ENCODE measurements at places on chromosomes 6 and 20. TPM values are rescaled to one million over a fixed set of nuclear protein-coding genes. Genes with fewer than 3 reads are reported as not detected.
A peak's percentile ranks its signal among the peaks of the same experiment; 100 is the strongest.

DNA sequence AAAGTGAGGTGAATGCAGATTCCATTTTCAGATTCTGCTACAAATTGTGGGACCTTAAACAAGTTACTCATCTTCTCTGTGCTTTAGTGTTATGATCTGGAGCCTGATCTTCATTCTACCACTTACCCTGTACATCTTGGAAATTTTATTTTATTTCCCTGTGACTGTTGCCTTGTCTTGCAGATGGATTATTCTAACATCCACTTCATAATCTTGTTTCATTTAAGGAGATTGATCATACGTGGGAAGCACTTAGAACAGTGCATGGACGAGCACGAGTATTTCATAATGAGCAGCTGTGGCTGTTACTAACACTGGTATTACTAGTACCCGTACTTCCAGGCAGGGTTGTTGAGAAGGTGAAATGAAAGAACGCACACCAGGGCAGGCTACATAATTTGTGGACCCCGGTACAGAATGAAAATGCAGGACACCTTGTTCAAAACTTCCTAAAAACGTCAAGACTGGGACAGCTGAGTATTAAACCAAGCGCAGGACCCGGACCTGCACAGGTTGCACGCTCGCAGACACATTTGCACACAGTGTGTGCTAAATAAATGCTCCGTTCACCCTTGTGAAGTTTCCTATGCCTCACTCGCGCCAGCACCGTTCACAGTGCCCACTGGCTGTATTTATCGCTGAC is 535 bp upstream of the CCDC170 start:
- peak overlapping the region; percentile 72 for H3K4me3 ChIP-seq
- peaks cover 39% of the 10 kb centered on the region for H3K27me3 ChIP-seq
- no peak for DNase-seq
- H3K36me3 ChIP-seq, result no peaks in the 10 kb centered on the region
- H3K27ac ChIP-seq, result peak overlapping the region; percentile 65
- peaks cover 23% of the 10 kb centered on the region for H3K4me1 ChIP-seq

DNA sequence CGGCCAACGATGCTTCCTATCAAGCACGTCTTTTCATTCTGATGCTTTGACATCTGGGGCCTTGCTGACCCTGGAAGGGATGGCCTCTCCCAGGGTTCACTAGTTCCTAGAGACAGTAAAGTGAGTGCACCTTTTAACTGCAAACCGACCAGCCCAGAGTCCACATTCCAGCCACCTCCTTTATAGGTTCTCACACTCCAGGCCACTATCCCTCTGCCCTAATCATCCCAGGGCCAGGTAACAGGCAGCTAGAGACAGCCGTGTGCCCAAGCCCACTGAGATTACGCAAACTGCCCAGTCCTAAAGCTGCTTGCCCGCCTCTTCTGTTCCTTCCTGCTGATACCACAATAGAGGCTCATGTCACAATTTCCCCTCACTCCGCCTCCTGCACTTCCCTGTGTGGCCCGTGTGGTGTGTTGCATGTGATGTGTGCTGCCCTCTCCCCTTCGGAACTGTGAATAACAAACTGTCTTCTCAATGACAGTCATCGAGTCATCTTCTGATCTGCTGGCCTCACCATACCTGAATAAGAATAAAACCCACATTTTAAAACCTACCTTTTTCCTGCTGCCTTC is 123.7 kb upstream of the EXOC2 start:
- peaks cover 79% of the 10 kb centered on the region for H3K4me1 ChIP-seq
- H3K27me3 ChIP-seq, result no peaks in the 10 kb centered on the region
- DNase-seq, result no peak
- peak overlapping the region; percentile 78 for H3K27ac ChIP-seq

DNA sequence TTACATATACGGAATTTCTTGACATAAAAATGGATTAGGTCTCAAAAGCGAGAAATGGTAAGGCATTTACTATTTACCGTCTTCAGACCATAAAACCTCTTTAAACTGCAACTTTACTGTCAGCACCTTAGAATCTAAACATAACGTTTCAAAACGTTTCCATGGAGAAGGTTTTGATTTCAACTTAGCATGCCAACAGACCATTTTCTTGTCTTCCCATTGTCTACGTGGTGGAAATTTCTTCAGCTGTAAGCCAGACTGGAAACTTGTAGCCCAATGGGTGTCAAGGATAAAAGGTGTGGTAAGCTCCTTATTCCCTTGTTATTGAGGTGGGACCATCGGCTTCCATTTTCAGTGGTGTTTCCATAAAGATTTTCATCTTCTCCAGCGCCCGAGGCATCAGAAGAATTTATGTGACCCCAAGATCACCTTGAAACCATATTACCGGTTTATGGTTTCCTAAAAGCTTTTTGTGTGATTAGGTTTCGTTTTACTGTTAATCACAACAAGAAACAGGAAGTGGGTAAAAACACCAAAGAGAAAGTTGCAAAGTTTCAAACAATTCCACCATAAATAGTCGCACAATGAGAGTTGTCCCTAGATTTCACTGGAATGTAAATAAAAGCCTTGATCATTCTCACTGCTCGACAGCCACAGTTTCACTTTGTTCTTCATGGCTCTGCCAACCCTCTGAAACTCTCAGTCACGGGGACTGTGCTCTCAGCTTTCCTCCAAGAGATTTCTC is 63.0 kb upstream of the CD2AP start:
- H3K27me3 ChIP-seq, result no peaks in the 10 kb centered on the region
- DNase-seq, result no peak
- H3K27ac ChIP-seq, result peak overlapping the region; percentile 52

The RGS17 gene
- 0.33 TPM for total RNA-seq

- no peaks in the 10 kb centered on the region for H3K27me3 ChIP-seq
- no peaks in the 10 kb centered on the region for H3K36me3 ChIP-seq
- no peak for DNase-seq
- no peak overlapping the region for H3K27ac ChIP-seq
- H3K4me1 ChIP-seq, result no peaks in the 10 kb centered on the region
Measured at GRCh38 chr20:63402860-63403220, 41.7 kb upstream of the CHRNA4 start.

DNA sequence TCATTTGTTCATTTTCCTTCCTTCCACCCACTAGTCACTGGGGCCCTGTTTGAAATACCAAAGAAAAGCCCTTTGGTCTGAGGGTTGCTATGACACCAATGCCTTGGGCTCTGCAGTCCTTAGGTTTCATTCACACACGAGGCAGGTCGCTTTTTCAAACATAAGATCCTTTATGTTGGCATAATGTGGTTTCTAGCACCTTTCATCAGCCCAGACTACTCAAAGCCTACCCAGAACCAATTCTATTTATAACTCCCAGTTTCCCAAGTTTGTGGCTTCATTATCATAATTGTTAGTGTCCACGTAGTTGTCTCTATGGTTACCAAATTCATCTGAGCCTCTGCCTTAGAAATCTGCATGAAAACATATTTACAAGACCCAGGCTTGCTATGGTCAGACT is 6.6 kb upstream of the TP53RK start:
- H3K27me3 ChIP-seq, result no peaks in the 10 kb centered on the region
- no peak overlapping the region for H3K4me3 ChIP-seq
- no peaks in the 10 kb centered on the region for H3K36me3 ChIP-seq
- no peaks in the 10 kb centered on the region for H3K4me1 ChIP-seq
- DNase-seq, result no peak

- no peak overlapping the region for H3K4me3 ChIP-seq
- H3K36me3 ChIP-seq, result no peaks in the 10 kb centered on the region
- DNase-seq, result no peak
- no peaks in the 10 kb centered on the region for H3K4me1 ChIP-seq
- H3K27ac ChIP-seq, result no peak overlapping the region
Measured at GRCh38 chr6:25866011-25866410, 8.0 kb downstream of the SLC17A3 start.

DNA sequence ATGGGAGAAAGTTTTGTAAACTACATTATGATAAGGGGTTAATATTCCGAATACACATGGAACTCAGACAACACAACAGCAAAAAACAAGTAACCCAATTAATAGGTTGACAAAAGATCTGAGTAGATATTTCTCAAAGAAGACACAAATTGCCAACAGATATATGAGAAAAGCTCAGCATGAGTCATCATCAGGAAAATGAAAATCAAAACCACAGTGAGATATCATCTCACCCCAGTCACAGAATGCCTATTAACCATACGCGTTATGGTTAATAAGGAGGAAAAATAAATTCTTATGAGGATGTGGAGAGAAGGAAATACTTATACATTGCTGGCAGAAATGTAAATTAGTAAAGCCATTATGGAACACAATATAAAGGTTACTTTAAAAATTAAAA is 695.0 kb downstream of the COL12A1 start:
- H3K27me3 ChIP-seq, result no peaks in the 10 kb centered on the region
- H3K36me3 ChIP-seq, result no peaks in the 10 kb centered on the region
- H3K4me1 ChIP-seq, result no peaks in the 10 kb centered on the region
- H3K27ac ChIP-seq, result no peak overlapping the region
- DNase-seq, result no peak
- H3K4me3 ChIP-seq, result no peak overlapping the region

The RFX6 gene
- total RNA-seq, result not detected

The GSTA2 gene
- total RNA-seq, result not detected

DNA sequence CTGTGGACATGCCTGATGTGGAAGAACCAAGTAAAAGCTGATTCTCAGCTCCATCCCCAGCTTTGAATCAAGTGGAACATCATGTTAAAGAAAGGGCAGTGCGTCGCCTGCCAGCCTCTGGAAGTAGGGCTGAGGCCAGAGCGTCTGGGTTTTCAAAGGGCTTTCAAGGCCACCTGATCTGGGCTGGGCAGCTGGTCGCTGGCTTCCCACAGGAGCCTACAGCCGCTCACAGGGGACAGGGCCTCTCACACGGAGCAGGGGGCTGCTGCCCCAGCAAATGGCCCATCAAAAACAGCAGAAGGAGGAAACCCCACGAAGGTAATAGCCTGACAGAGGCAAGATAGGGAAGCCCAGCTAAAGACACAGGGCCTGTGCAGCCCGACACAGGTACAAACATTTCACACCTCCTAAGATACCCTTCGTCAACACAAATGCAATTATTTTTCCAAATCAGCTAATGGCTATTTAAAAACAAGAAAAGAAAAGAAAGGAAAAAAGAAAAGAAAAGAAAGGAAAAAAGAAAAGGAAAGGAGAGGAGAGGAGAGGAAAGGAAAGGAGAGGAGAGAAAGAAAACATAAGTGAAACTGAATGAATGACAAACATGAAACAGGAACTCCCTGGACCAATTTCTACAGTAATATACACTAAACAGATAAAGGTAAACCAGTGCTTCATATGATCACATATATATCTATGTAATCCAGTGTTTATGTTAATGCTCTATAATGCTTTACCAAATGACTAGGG is 24.8 kb downstream of the RRBP1 start:
- H3K27me3 ChIP-seq, result no peaks in the 10 kb centered on the region
- no peak for DNase-seq
- peaks cover 40% of the 10 kb centered on the region for H3K4me1 ChIP-seq
- peaks cover 38% of the 10 kb centered on the region for H3K36me3 ChIP-seq
- no peak overlapping the region for H3K27ac ChIP-seq

The SLC44A4 gene
- not detected for total RNA-seq

The GLO1 gene
- total RNA-seq, result 61.5 TPM

DNA sequence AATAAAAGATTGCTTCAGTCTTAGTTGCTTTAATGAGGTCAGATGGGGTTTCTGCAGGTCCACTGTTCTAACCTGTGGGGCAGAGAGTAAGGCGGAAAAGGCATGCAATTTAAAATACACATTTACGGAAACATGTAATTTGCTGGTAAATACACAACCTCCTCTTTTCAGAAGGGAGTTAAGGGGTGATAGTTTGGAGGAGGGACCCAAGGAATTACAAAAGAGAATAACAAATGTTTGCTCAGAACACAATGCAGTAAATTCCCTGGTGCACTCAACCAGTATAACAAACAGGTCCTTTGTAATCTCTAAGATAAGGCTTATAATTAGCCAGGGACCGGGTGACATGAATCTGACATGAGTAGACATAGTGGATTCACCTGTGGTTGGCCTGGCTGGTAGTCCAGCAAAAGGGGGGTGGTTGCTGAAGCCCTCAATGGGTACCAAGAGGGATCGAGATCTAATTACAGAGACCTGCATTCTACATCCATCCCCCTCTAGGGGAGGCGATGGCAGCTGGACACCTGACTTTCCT is 295.1 kb downstream of the PHACTR1 start:
- H3K27me3 ChIP-seq, result peaks cover 30% of the 10 kb centered on the region
- H3K27ac ChIP-seq, result no peak overlapping the region
- H3K4me1 ChIP-seq, result peaks cover 24% of the 10 kb centered on the region
- DNase-seq, result peak; percentile 81
- H3K36me3 ChIP-seq, result no peaks in the 10 kb centered on the region
- H3K4me3 ChIP-seq, result no peak overlapping the region

The BHLHE23 gene
- total RNA-seq, result not detected

DNA sequence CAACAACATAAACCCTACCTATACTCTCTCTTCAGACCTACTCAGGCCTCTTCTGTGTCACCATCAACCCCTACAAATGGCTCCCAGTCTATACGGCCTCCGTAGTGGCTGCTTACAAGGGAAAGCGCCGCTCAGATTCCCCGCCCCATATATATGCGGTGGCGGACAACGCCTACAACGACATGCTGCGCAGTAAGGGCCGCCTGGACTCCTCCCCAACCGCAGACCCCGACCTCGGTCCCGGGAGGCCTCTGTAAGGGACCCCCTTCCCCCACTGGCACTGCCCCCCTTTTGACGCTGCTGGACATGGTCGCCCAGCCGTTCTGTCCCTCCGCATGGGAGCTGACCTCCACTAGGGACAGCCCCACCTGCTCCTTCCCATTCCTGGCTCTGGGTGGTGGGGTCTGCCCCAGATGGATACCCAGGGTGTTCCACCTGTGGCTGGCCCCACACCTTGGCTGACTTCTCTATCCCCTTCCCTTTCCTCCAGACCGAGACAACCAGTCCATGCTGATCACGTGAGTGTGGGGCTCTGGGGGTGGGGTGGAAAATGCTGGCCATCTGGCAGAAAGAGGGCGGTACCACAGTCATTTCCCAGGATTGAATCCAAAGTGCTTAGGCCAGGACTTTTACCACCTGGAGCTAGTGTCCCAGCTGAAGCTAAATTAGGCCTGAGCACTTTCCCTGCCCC is 25.0 kb downstream of the MYH7B start:
- DNase-seq, result no peak
- peaks cover 4% of the 10 kb centered on the region for H3K36me3 ChIP-seq
- H3K4me3 ChIP-seq, result no peak overlapping the region
- H3K4me1 ChIP-seq, result peaks cover 14% of the 10 kb centered on the region
- peaks cover 57% of the 10 kb centered on the region for H3K27me3 ChIP-seq

The NTSR1 gene
- total RNA-seq, result 0.42 TPM

The GMPR gene
- 62.1 TPM for total RNA-seq

DNA sequence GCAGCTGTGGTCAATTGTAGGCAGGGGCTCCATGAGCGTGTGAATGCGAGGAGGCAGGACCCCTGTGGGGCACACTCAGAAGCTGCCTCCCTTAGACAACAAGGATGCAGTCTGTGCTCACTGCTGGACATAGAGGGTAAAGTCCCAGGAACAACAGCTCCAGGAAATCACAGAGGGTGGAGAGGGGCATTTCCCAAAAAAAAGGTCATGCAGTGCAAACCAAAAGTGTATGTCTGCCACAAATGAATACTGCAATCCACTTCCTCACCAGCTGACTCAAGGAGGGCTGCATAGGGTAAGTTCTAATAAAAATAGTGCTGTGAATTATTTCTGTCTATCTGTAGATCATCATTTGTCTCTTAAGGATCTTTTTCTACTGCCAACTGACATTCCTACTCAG is 95.8 kb downstream of the RNF182 start:
- no peak overlapping the region for H3K27ac ChIP-seq
- H3K36me3 ChIP-seq, result no peaks in the 10 kb centered on the region
- peaks cover 8% of the 10 kb centered on the region for H3K4me1 ChIP-seq
- no peaks in the 10 kb centered on the region for H3K27me3 ChIP-seq
- DNase-seq, result no peak
- H3K4me3 ChIP-seq, result no peak overlapping the region

Data from esophagus muscularis mucosa (tissue), 4 donors.